AG10803 (cell line): ENCODE measurements at places on chromosomes 1 and 21.

DNA sequence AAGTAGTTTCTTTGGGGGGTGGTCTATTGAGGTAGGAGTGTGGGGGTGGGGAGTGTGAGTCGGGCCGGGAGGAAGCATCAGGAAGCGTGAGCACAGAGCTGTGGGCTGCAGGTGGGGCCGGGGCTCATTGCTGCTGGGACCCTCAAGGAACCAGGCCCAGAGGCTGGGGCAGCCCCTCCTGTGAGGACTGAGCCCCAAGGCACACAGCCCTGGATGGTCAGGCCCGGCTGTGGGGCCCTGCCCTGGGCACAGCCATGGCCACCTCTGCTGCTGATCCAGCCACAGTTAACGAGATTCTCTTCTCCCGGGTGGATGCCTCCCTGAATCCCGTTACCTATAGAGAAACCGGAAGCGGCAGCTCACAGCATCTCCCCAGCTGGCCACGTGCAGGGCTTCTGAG lies 22.9 kb upstream of the SUMO3 start:
- no peak for DNase-seq

DNA sequence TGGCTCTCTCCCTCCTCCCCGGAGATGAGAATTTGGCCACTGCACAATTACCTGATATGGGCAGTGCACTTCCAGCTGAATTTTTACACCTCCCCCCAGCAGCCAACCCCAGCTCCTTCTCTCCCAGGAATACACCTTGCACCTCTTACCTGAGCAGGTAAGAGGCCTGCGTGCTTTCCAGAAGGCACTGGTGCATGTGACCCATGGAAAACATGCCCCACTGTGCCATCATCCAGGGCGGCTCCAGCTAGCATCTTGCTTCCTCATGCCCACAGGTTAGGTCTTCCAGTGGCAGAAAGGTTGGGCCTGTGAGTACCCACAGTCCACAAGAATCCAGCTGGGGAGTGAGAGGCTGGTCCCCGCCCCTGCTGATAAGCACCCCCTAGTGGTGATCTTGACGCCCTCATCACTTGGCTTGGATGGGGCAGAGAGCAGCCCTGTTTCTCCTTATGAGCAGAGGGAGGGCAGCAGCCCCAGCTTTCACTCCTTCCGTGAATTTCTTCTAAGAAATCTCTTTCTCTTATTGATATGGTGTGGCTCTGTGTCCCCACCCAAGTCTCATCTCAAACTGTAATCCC lies 57.8 kb downstream of the EDARADD start:
- peak; percentile 10 for DNase-seq

DNA sequence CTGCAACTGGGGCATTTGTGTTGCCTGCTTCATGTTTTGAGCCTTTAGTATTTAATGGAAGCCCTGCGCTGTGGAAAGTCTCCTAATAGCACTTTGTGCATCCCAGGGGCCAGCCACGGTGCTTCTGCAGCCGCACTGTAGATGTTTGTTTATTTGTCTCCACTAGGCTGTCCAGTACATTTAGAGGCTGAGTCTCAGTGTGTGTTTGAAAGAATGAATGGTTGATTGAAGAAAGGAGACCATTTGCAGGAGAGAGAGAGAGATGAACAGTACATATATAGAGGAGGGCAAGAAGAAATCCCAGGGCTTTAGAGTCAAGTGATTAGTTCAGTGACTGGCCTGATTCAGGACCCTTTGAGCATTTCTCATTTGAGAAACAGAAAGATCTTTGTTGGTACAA lies 33.9 kb downstream of the MPZL1 start:
- no peak for DNase-seq

DNA sequence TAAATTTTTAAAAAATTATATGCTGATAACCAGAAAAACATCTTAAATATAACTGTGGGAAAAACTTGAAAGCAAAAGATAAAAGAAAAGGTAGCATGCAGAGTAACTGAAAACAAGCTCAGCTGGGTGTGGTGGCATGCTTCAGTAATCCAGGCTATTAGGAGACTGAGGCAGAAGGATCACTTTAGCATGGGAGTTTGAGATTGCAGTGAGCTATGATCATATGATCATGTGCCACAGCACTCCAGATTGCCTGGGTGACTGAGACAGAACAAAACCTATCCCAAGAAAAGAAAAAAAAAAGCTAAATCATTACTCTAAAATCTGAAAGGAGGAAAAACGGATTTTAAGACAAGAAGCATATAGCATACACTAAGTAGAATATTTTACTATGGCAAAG lies 1624.0 kb downstream of the AMY1C start:
- DNase-seq: no peak

DNA sequence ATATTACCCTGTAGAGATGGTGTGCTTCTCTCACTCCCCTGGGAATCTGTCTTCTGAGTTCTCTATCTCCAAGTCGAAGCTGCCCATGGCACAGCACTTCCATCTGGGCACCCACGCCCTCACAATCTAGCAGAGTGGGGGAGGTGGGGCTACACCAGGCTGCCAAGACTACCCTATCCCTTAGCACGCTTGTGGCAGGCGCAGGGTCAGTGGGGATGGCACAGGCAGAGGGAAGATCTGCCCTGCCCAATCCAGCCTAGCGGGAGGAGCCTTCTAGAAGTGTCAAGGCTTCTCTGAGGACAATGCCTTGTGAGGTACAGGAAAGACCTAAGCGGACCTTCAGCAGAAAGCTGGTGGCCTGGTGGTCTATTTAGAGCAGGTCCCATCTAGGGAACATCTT lies 49.1 kb downstream of the DMAP1 start:
- no peak for DNase-seq
